ENCODE measurements at places on chromosomes 5 and 9.

GRCh38 chr5:122909470-122910100 is 64.2 kb downstream of the SNX24 start:
- no peak for DNase-seq

GRCh38 chr9:134575901-134576176 is 65.8 kb upstream of the COL5A1 start:
- no peak for DNase-seq

GRCh38 chr5:164002214-164002613 is 496.8 kb downstream of the MAT2B start:
- DNase-seq = no peak

DNA sequence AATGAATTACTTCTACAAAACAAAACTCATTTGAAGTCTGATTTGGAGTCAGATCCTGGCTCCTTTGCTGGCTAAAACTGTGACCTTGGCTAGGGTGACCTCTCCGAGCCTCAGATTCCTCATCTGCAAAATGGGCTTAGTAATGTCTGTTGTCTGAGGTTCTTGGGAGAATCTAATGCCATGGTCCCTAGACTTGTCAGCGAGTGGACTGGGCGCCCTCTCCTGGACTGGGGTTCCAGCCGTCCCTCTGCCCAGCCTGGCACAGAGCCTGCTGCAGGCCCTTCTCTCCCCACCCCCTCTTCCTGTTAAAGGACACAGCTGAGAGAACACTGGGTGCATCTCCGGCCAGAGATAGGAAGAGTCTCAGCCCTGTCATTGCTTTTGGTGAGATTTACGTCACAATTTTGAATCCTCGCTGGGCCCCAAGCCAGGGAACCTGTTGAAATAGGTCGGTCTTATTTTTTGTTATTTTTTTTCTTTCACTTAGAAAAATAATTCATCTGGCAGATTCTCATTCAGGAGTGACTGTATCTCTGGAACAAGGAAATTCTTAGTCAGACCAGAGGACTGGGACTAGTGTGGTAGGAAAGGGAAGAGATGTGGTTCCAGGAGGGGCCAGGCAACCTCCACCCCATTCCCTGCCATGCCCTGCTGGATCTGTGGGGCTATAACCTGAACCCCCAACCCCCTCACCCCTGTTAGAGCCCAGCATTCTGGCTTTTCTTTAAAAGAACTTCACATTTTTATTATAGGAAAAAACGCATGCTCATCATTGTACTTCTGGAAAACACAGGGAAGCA is 48.2 kb upstream of the RPL26L1 start:
- no peak for DNase-seq

GRCh38 chr9:127588740-127589506 is 23.2 kb upstream of the STXBP1 start:
- DNase-seq = no peak

DNA sequence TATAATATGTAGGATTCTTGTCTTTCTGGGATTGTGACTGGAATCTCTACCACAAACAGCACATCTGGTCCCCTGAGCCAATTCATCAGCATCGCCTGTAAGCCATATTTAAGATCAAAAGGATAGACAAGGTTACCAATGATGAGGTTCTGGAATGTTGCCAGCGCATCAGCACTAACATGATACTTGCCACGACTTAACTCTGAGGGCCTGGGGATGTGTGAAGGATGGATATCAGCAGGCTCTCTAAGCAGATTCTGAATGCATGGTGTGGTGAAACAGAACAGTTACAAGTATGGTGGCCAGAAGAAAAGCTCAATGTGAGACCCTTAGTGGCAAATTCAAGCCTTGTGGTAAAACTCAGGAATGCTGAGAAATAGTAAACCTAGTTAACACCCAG is 143.0 kb downstream of the XRCC4 start:
- no peak for DNase-seq

GRCh38 chr5:58763390-58763789 is 180.5 kb downstream of the RAB3C start:
- DNase-seq = no peak

DNA sequence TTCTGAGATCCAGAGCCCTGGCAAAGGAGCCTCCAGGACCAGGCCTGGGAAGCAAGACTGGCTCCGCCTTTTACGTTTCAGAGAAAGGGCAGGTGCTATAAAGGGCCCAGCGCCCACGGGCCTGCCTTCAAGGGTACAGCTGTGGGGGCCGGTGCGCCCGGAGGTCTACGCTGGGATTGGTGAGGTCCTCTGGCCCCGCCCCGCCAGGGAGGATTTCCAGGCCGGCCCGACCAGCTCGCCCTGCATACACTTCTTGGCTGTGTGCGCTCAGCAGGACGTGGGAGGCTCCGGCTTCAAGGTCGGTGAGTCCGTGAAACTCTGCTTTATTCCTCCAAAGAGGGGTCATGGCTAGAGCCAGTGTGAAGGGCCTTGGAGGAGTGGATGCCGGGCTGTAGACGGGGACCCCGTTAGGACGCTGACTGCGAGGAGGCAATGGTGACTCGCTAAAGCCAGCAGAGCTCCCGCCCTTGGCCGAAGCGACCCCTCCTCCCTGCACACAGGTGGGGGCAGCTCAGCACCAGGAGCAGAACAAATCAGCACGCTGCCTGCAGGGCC is at the start of gene CKMT2:
Gene CKMT2, plus strand, starts transcription at position 243 of the 555 bp plus-strand sequence. CDS start 17,811 bp downstream, outside the sequence.
- no peak for DNase-seq

GRCh38 chr5:148849461-148849860 is 23.1 kb downstream of the ADRB2 start:
- no peak for DNase-seq

- no peak for DNase-seq
Observed at GRCh38 chr9:109588415-109588814, 90.3 kb upstream of the PTPN3 start.

- no peak for DNase-seq
Observed at GRCh38 chr5:95284572-95285408, at the start of gene MCTP1. Gene MCTP1 (minus strand): TSS chr5:95285094.

DNA sequence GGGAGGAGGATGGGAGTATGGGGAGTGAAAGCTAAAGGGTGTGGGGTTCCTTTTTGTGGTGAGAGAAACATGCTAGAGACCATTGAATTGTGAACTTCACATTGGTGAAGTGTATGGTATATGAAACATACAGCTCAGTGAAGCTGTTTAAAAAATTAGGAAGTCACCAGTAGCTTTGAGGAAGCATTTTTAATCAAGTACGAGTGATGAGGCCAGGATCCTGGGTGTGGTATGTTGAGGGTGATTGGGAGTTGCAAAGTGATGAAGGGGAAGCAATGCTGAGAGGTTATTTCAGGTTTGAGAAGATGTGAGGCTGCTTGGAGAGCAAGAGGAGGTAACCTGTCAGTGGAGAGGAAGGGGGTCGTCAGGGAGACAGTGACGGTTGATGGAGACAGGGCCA is 22.7 kb upstream of the CLK4 start:
- no peak for DNase-seq

GRCh38 chr5:20248118-20248517 is 260.1 kb upstream of the CDH18 start:
- no peak for DNase-seq

GRCh38 chr5:103218164-103218563 is 40.4 kb upstream of the MACIR start:
- no peak for DNase-seq

GRCh38 chr5:73822989-73823339 is 197.0 kb downstream of the ARHGEF28 start:
- no peak for DNase-seq

GRCh38 chr5:27472871-27473270 is 434.5 kb upstream of the CDH9 start:
- DNase-seq = no peak

DNA sequence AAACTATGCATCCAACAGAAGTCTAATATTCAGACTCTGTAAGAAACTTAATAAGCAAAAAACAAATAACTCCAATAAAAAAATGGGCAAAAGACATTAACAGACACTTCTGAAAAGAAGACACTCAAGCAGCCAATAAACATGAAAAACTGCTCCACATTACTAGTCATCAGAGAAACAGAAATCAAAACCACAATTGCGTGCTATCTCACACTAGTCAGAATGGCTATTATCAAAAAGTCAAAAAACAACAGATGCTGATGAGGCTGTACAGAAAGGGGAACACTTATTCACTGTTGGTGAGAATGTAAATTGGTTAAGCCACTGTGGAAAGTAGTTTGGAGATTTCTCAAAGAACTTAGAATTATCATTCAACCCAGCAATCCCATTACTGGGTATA is 101.2 kb upstream of the TRIM32 start:
- DNase-seq = no peak

DNA sequence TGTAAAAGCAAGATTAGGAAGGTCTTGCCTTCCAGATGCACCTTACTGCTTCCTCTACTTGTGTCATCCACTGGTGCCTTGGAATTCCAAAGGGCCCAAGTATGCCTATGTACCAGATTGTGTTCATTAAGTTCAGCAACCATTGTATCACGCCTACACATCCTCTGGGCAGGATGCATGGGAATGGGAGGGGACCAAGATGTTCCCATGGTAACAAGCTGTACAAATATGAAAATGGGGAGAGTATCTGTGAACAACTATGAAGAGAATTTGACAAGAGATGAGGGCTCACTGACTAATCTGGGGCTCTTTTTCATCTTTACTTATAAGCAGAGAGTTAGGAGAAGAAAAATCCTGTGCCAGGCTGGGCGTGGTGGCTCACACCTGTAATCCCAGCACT is 137.8 kb upstream of the MAP1B start:
- DNase-seq = no peak
